ENCODE measurements at places on chromosomes 11 and 22.

DNA sequence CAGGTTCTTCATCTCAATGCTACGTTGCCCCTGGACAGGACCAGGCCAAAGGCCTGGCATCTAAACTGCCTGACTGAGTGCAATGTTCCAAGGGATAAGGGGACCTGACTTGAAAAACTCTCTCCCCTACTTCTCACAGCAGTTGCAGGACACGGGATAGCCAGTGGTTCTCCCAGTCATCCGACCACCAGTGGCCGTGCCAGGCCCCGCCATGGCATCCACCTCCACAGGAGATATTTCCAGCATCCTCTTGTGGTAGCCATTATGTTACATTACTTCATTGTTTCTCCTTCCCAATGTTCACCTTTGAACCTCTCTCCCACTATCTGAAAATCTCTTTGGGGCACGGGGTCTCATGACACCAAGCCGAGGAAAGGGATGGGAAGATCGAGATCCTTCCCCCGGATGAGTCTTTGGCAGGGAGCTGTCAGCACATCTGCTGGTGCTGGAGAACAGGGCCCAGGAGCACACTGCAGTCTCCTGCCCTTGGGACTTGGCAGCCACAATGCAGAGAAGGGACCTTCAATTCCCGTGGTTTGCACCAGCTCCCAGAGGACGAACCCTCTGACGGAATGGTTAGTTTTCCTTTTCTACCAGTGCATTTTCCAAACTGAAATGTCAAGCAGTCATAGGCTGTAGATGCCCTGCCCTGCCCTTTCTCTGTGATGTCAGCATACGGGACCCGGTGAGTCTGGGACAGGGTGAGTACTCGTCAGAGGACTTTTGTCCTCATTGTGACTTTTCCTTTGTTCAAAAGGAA is 121.2 kb downstream of the ETS1 start:
- DNase-seq, result no peak

GRCh38 chr11:44407211-44407996 is 97.5 kb upstream of the ALX4 start:
- DNase-seq, result no peak

DNA sequence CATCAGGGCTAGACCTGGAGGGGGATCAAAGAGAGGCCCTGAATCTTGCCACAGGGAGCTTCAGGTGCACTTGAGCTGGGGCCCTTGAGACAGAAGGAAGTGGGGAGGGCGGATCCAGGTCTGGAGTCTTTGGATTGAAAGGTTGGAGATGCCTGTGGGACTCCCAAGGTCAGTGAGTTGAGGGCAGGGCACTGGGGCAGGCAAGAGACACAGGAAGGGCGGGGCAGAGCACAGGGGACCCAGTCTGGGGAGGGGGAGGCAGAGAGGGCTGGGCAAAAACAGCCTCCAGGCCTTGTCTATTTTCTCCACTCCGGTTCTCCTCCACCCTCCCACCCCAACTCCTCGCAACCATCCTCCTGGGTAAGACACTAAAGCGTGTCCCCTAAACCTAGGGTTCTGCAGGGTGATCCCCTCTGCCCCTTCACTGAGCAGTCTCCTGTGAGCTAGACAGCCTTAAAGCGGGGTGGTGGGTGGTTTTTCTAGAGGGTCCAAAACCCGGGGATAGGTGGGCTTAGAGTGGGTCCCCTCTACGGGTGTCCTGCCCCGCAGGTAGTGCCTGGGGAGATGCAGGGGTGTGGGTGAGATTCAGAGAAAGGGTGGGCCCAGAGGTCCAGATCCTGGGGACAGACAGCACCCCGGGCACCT is 38.6 kb upstream of the CELSR1 start:
- no peak for DNase-seq

- no peak for DNase-seq
Observed at GRCh38 chr11:31619980-31620379, 110.4 kb downstream of the ELP4 start.

GRCh38 chr11:99979042-99979441 is 708.0 kb upstream of the ARHGAP42 start:
- no peak for DNase-seq

DNA sequence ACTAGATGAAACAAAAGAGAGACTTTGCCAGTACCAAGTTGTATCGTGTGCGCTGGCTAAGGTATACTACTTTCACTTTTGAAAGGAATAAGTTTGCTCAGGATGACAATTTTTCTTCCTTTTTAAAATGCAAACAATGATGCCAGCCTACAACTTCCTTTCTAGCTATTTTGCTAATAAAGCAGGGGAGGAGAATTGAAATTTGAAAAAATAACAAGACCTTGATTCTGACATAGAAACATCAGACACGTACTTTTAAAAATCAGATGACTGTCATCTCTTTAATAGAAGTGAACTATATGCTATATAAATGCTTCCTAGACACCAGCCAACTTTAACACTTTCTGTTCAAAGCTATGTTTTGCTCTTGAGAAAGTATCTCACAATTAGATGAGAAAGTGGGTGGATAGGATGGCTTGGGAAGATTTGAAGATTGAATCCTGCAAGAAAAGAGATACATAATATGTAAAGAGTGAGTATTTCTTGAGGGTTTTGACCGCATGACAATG is 41.7 kb upstream of the BLID start:
- no peak for DNase-seq

Data from activated naive CD4-positive, alpha-beta T cell (primary cell).